Keratinocyte (primary cell): ENCODE measurements at places on chromosomes 6 and 20. TPM values are rescaled to one million over a fixed set of nuclear protein-coding genes. Genes with fewer than 3 reads are reported as not detected.

MATN4 gene
- 0.08 TPM in 1 of 3 replicates, not detected in the others for polyA plus RNA-seq

DNA sequence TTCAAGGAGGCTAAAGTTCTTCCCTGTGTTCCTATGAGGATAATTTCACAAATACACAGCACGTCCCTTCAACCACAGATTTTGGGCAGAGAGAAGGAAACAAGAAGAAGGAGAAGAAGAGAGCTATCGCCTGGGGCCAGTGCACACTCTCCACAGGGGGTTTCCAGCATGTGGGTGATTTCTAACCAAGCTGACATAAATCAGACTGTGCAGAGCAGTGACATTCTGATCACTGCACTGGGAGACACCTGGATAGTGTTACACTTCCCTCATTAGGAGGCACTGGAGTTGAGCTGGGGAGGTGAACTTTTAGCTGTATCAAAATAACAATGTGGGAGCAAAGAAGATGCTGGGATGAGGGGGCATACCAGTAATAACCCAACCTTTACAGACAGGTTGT lies 71.8 kb upstream of the CENPW start:
- no peak for DNase-seq

GRCh38 chr6:131042664-131043063 lies 20.4 kb downstream of the EPB41L2 start:
- no peak for DNase-seq

DNA sequence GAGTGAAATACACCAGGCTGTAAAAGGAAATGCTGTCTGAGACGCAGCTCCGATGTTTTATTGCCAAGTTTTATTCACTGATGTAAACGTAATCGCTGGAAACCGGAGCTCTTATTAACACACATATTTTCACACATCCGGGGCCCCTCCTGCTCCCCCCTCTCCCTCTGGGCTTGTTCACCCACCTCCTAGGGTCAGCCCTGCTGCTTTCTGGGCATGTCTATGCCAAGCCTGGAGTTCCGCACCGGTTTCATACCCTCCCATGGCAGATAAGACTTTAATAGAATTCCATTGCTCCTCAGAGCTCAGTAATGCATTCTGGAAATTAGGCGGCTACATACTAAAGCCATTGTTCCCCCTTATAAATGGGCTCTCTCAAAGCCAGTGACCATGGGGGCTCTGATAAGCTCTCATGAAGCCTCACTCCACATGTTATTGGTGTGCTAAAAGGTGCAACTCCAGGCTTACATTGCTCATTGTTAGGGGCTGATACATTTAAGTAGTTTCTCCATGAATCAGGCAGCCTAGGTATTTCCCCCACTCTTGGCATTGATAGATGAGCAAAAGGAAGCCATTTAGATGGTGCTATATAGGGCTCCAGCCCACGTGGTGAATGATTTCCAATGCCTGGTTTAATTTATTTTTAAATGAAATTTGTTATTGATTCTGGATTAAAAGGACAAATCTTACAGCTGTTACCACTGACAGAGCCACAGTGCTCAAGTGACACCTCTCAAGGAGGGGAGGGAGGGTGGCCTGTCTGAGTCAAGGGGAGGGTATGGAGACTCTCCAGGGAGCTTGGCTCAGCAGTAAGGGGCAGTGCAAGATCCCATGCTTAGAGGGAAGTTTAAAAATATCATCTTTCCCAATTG lies 4.5 kb upstream of the VSTM2L start:
- no peak for DNase-seq

GRCh38 chr6:108798670-108799353 lies 49.4 kb upstream of the ARMC2 start:
- no peak for DNase-seq
